ENCODE measurements at places on chromosomes 11 and 22. TPM values are rescaled to one million over a fixed set of nuclear protein-coding genes. Genes with fewer than 3 reads are reported as not detected.

- H3K27me3 ChIP-seq, result no peaks in the 10 kb centered on the region
- H3K4me3 ChIP-seq, result no peak overlapping the region
- H3K36me3 ChIP-seq, result no peaks in the 10 kb centered on the region
Measured at GRCh38 chr11:57174656-57175055, 7.1 kb upstream of the LRRC55 start.

GRCh38 chr11:129705341-129705740, 110.3 kb upstream of the TMEM45B start:
- H3K27ac ChIP-seq, result no peak overlapping the region
- H3K4me3 ChIP-seq, result no peak overlapping the region
- no peak for DNase-seq

DNA sequence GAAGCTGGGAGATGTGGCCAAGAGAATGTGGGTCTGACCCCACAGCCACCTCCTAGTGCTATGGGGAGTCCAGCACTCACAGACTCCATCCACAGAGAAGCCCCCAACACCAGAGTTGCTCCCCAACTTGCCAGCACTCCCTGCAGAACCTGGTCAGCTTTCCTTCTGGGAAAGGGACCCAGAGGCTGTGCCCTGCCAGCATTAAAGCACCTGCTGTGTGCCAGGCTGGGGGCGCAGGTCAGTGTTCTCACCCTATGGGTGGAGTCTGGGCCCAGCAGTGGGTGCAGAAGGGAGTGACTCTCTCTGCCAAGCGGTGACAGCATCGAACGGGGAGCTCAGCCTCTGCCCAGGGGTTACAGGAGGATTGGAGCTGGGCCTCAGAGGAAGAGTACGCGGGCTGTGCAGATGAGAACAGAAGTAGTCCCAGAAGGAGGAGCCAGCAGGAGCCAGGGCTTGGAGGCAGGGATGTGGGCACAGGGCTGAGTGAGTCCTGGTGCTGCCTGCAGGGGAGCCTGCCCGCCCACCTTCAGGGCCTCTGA, 114.4 kb downstream of the MPPED1 start:
- no peaks in the 10 kb centered on the region for H3K4me1 ChIP-seq
- no peak overlapping the region for H3K4me3 ChIP-seq
- no peak for DNase-seq
- no peak overlapping the region for H3K27ac ChIP-seq
- H3K36me3 ChIP-seq, result no peaks in the 10 kb centered on the region
- H3K27me3 ChIP-seq, result peaks cover 6% of the 10 kb centered on the region

DNA sequence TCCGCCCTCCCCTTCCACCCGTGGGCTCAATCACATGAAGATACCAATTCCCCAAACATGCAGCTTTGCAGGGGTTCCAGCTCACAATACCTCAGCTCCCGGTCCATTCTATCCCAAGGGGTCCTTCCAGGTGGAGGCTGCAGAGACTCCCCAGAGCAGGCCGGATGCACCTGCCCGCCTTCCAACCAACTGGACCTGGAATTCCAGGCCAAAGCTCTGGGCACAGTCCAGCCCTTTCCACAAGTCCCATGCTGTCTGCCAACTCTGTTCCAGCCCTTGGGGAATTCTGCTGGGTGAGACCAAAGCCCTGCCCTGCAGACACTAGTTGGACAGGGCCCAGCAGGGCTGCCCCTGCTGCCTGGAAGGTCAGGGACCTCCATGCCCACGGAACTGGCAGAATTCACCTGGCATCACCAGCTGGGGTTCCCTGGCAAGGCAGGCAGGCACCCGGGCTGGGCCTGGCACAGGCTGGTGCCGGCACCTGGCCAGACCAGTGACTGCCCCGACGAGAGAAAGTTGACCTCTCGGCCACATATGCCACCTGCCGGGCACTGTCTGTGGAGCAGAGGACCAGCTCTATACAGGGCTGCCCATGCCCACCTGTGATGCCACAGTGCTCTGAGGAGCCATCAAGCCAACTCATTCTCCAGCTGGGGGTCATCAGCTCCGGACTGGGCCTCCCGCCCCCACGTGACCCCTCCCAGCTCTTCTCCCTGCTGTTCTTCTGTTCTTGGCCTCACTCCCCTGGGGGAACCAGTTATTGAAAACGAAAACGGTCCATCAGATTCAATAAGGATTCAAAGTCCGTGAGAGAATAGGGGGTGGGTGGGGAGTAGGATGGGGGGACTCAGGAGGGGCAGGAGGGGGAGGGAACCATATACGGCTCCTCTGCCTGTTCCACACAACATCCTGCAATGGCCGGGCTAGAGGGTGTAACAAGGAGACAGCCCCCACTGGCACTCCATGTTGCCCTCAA, 4.7 kb downstream of the SYT7 start:
- no peak overlapping the region for H3K4me3 ChIP-seq
- H3K4me1 ChIP-seq, result no peaks in the 10 kb centered on the region
- peaks cover 2% of the 10 kb centered on the region for H3K27me3 ChIP-seq
- DNase-seq, result no peak
- H3K27ac ChIP-seq, result no peak overlapping the region

DNA sequence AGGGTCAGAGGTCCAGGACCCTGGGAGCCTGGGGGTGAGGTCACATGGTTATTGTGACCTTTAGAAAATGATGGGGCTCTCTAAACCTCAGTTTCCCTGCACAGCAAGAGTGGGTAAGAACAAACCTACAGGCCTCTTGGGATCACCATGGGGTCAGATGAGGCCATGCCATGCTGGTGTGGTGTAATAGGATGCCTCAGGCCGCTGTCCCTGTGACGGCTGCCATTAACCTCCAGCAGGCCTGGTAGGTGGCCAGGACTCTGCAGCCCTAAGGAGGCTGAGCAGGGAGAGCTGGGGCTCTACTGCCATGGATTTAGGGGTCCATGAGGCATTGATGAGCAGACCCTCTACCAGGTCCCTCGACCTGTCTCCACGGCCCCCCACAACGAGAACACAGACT, 265.5 kb downstream of the CTTN start:
- H3K4me3 ChIP-seq, result no peak overlapping the region
- peaks cover 15% of the 10 kb centered on the region for H3K27me3 ChIP-seq
- peaks cover 15% of the 10 kb centered on the region for H3K4me1 ChIP-seq

DNA sequence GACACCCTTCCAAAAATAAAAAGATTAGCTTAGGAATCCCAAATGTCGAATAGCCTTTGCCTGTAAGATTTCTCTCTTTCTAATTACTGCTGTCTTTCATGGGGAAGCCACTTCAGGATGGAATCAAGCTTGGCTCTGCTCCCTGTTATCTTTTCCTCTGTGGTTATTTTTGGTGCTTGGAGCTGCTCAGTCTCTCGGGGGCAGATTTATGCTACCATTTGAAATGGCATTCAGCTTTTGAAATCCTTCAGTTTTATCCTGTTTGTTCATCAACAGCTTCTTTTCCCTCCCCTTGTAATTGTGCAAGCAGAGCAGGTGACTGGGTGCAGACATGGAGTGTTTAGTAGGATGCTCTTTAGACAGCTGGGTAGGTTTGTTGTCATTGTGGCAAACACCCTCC, 111.0 kb downstream of the DBX1 start:
- no peak for DNase-seq
- no peaks in the 10 kb centered on the region for H3K27me3 ChIP-seq
- H3K4me3 ChIP-seq, result peak overlapping the region; percentile 49
- peak overlapping the region; percentile 63 for H3K27ac ChIP-seq
- no peaks in the 10 kb centered on the region for H3K36me3 ChIP-seq

NAALAD2 gene
- total RNA-seq, result 0.86 TPM

All from psoas muscle (tissue), 8 donors.